MV-4-11 (cell line): ENCODE measurements at places on chromosomes 4 and X.

DNA sequence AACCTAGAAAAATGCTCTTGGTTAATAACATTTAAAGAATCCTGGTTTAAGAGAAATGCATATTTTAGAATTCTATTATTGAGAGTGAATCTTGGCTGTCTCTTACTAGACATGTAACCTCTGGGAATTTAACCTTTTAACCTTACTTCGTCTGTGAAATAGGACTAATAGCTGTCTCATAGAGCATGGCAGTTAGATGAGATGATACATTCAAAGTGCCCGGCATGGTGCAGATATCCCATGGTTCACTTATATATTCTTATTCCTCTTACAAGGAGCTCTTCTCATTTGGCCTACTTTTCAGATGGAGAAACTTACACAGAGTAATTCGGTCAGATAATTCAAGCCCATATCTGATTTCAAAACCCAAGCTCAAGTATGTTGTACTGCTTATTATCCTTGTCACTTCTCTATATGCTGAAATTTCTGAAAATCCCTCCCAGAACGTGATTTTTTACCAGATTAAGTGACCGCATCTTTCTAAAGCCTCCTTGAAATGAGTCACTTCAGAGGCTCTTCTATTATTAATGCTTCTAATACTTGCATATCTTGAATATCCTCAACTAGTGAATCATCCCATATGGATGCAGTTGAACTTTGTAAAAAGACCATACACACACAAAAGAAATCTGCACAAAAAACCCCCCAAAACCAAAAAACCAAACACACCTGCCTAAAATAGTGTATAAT lies 4.9 kb downstream of the CDKN2AIP start:
- DNase-seq, result no peak

DNA sequence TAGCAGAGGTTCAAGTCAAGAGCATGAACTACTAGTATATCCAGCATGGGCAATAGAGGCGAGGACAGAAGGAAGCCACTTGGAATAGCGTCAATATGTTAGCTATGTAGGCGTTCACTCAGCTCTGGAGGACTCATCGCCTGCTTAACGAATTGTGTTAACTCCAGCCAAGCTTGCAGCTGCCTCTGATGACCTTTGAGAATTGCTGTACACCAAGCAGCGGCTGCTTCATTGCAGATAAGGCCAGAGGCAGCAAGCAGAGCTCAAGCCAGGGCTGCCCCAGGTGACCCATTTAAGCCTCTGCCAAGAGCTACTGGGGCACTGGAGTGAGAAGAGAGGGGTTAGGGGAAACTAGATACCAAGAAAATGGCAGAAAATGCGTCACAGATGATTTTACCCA lies 160.2 kb upstream of the IGFBP7 start:
- no peak for DNase-seq

GRCh38 chr4:78143634-78144033 lies 86.5 kb downstream of the FRAS1 start:
- no peak for DNase-seq

- no peak for DNase-seq
These were observed 5.5 kb upstream of the XIAP start for GRCh38 chrX:123854329-123854728.

DNA sequence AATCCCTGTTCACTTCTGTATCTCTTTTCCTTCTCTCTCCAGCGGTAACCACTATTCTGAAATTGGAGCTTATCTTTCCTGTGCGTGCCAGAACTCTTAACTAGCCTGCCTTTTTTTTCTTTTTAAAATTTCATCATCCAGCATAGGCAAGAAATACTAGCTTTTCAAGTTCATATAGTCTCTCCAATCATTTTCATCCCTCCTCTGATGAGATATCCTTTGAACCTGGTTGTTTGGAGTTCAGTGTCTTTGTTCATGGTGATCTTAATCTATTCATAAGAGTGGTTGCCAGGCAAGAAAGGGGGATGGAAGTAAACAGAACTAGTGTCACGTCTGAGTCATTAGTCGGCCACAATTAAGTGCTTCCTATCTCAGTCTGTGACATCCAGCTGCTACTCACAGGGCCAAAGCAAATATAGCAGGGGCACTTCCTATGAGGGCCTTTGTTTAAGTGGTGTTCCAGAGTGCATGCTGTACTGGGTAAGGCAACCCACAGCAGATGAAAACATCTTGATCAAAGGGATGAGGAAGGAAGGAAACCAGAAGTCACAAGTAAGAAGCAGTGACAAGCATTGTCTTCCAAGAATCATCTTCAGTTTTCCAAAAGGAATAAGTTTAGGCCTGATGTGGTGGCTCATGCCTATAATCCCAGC lies 56.4 kb upstream of the XIAP start:
- peak; percentile 81 for DNase-seq

DNA sequence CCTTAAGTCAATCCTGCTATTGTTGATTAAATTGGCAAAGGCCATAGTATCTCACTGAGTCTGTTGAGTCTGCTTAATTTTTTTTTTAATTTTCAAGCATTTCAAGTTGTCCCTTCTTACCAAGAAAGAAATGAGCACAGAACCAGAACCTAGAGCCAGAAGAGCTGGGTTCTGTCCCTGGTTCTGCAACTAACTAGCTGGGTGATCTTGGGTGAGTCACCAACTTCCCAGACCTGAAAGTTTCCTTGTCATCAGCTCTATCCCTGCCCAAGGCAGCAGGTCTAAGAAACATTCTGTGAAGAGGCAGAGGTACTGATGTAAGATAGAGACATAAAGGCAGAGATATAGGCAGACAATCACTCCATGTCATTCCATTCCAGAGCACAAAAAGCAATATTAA lies 17.3 kb downstream of the TEC start:
- DNase-seq, result no peak

DNA sequence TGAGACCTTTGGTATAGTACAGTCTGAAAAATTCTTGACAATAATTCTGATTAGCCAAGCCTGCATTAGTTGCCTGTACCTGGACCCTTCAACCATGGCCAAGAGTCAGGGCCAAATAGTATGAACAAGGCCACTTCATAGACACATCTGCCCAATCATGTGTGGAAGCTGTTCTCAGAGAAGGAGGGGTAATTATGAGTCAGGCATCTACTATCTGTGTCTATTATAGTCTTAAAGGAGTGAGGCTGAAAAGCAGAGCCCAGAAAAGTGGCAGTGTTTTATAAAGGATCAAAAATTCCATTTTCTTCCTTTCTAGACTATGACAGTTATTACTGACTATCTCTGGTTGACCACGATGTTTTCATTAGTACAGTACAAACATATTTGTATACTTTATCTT lies 5.0 kb upstream of the ADGRL3 start:
- no peak for DNase-seq

GRCh38 chrX:101619364-101619763 lies 1.6 kb upstream of the ARMCX6 start:
- peak; percentile 0 for DNase-seq

- DNase-seq, result peak; percentile 47
These were observed 62.7 kb downstream of the PRPS1 start for GRCh38 chrX:107691024-107691448.

GRCh38 chrX:30607155-30607554 lies 29.6 kb upstream of the TASL start:
- no peak for DNase-seq

DNA sequence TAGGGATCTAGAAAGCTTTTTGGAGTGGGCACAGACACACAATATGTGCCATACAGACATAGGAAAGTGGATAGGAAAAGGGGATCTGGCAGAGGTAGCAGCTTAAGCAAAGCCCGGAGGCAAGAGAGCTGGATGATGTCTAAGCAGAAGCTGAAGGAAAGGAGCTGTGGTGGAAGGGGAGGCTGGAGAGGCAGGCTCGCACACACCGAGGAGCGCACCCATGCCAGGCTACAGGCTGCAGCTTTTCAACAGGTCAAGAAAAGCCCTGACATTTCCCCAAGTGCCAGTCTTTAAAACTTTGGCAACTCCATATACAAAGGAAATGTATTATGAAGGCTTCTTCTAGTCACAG lies 67.4 kb downstream of the SOWAHB start:
- DNase-seq, result no peak

- DNase-seq, result no peak
These were observed 100.1 kb upstream of the NAP1L5 start for GRCh38 chr4:88797725-88798124.

GRCh38 chrX:107442914-107443527 lies 6.4 kb upstream of the FRMPD3 start:
- DNase-seq, result no peak

GRCh38 chr4:128288689-128289106 lies 1.1 kb upstream of the PGRMC2 start:
- DNase-seq, result peak; percentile 19

DNA sequence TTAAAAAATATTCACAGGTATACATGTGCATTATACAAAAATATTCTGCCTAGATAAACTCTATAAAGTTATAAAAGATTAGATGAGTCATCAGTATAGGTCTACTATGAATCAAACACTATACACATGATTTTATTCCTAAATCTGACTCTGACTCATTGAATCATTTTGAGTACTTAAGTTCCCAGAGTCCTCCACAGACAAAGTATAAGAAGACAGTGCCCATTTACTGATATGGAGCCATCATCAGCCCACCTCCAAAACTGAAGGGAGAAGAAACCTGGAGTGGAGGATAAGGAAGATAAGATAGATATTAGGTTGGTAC lies 28.7 kb upstream of the ANTXR2 start:
- DNase-seq, result no peak

GRCh38 chr4:108193886-108194672 lies 25.3 kb upstream of the LEF1 start:
- DNase-seq, result no peak

DNA sequence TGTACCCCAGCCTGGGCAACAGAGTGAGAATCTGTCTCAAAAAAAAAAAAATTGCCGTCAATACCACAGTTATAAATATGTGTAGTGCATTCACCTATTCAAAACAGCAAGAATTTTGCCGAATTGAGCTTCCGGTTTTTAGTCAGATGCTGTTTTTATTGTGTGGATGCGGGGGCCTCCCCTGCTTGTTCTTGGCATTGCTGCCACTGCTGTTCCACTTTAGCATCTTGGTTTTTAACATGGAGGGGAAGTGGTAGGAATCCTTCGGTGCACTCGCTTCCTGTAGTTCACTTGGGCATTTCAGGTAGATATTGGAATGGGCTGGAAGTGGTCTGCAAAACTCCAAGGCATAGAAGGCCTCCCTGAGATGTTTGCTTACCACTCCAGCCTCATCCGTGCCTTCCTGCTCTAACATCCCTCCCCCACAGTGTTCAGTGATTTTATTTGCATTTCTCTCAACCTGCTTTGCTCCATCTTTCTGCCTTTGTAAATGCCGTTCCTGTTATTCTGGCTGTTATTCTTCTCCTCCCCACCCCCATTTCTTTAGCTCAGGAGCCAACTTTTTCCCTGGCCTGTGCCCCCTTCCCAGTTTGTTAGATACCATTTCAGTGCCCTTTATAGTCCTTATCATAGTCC lies 25.5 kb downstream of the MOB1B start:
- no peak for DNase-seq
